CD4-positive, alpha-beta T cell treated with Interleukin-12 subunit alpha and Interleukin-12 subunit beta, for 1 hour (primary cell): ENCODE measurements at places on chromosomes 1 and 21.

- DNase-seq: no peak
These were observed 15.6 kb downstream of the BACE2 start for GRCh38 chr21:41183575-41183974.

DNA sequence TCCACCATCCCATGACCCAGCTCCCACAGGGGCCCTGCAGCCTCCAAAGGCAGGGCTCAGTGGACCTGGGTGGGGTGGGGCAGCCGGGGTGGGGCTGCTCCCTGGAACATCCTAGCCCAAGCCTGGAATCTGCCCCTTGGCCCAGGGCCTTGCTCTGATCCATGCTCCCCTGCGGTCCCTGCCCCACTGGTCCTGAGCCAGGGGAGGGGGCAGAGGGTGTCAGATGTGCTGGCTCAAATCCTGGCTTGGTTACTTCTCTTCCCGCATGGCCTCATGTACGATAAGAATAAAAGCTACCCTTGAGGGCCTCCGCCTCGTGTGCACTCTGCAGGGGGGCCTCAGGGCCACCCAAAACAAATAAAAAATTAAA is 819 bp downstream of the SLC25A34 start:
- no peak for DNase-seq

DNA sequence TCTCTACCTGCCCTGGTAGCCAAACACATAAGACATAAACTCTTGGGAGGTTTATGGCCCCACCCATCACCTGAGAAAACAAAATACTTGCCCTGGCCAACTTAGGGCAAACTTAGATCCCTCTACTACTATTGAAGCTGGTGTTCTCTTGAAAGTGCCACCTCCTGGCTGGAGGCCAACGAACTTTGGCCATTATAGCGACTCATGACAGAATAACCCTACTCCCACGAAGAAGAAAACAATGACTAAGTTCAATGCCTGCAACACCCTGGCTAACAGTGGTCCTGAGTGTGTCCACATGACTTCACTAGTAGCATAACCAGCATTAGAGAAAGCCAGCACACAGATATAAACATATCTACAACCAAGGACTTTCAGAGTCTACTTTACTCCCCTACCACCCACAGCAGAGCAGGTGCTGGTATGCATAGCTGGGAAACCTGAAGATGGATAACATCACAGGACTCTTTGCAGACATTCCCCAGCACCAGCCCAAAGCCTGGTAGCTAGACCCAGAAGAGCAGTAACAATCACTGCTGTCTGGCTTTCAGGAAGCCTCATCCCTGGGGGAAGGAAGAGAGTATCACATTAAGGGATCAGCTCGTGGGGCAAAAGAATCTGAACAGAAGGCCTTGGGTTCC is 81.0 kb downstream of the SLC30A10 start:
- DNase-seq: no peak

- no peak for DNase-seq
These were observed 146.9 kb downstream of the SLC30A10 start for GRCh38 chr1:219781491-219781890.
